Stimulated activated naive B cell treated with anti-CD40 and anti-IgM and Interleukin-4, amounts not matched to agents 10 μg/mL and 1 μg/mL and 100 μg/mL, for 72 hours (primary cell): ENCODE measurements at places on chromosomes 4 and X.

GRCh38 chr4:48604527-48604926, 114.5 kb downstream of the ZAR1 start:
- no peak overlapping the region for H3K4me3 ChIP-seq
- H3K36me3 ChIP-seq: peaks cover 19% of the 10 kb centered on the region
- no peaks in the 10 kb centered on the region for H3K4me1 ChIP-seq
- no peak overlapping the region for H3K27ac ChIP-seq
- H3K27me3 ChIP-seq: no peaks in the 10 kb centered on the region

GRCh38 chr4:54101190-54102041, 1.5 kb downstream of the GSX2 start:
- peak overlapping the region; percentile 80 for H3K27ac ChIP-seq
- peaks cover 32% of the 10 kb centered on the region for H3K4me1 ChIP-seq
- no peak for DNase-seq
- peak overlapping the region; percentile 78 for H3K4me3 ChIP-seq

DNA sequence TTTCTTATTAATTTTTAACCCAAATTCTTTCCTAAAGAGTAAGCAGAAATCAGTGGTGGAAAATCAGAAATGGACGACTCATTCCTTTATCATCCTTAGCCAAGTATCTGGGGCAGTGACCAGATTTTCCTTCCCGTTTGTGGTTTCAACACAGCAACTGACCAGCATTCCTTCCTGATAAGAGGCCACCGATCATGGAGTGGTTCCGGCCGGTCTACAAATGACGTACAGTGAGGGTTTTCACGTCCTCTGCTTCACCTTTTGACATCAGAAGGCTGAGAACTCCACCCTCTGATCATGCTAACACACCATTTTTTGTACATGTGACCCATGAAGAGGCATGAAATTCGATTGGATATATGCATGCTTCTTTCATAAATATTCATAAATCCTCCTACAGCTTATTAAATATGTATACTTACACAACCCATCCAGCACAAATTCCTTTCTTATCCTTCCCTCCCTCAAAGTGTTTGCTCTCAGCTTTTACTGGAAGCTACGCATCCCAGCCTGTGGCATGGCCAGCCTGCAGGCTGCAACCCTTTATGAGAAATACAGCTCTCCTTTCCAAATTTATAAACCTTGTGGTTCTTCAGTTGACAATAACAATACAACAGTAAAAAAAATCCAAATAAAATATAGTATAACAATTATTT, 173.0 kb upstream of the CASK start:
- DNase-seq: no peak
- no peaks in the 10 kb centered on the region for H3K36me3 ChIP-seq
- no peaks in the 10 kb centered on the region for H3K27me3 ChIP-seq
- H3K27ac ChIP-seq: no peak overlapping the region
- no peak overlapping the region for H3K4me3 ChIP-seq
- peaks cover 10% of the 10 kb centered on the region for H3K4me1 ChIP-seq

DNA sequence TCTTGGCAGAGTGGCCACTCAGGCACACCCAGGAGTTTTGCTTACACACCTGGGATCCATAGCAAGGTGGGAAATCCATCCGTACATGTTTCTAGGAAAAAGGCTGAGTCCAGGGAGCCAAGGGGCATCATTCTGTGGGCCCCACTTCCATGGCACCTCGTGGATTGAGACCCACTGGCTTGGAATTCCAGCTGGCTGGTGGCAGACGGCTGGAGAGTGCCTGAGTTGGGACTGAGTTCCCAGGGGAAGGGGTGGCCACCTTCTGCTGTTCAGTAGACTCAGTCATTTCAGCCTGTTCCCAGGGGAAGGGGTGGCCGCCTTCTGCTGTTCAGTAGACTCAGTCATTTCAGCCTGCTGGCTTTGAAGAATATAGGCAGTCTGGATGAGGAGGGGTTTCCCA, 366.0 kb upstream of the GRIA3 start:
- no peaks in the 10 kb centered on the region for H3K36me3 ChIP-seq
- H3K27me3 ChIP-seq: no peaks in the 10 kb centered on the region
- no peak overlapping the region for H3K4me3 ChIP-seq
- no peak for DNase-seq

DNA sequence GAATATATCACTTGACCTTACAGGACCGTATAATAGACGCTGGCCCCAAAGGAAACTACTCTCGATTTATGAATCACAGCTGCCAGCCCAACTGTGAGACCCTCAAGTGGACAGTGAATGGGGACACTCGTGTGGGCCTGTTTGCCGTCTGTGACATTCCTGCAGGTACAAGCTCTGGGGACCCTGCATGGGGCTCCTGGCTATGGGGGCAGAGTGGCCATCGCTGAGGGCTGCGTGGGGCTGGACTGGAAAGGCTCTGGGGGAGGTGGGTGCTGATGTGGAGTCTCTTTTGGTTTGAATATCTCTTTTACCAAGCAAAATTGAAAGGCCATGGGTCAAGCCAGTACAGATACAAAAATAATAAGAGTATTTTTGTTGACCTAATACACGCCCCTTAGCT, 33.9 kb downstream of the NELFA start:
- H3K4me1 ChIP-seq: no peaks in the 10 kb centered on the region
- no peak overlapping the region for H3K4me3 ChIP-seq
- no peaks in the 10 kb centered on the region for H3K27me3 ChIP-seq
- H3K36me3 ChIP-seq: peaks cover 66% of the 10 kb centered on the region
- no peak for DNase-seq
- H3K27ac ChIP-seq: peak overlapping the region; percentile 62
